Cortex of kidney (tissue), 1 donor: ENCODE measurements at places on chromosomes 13 and 19.

DNA sequence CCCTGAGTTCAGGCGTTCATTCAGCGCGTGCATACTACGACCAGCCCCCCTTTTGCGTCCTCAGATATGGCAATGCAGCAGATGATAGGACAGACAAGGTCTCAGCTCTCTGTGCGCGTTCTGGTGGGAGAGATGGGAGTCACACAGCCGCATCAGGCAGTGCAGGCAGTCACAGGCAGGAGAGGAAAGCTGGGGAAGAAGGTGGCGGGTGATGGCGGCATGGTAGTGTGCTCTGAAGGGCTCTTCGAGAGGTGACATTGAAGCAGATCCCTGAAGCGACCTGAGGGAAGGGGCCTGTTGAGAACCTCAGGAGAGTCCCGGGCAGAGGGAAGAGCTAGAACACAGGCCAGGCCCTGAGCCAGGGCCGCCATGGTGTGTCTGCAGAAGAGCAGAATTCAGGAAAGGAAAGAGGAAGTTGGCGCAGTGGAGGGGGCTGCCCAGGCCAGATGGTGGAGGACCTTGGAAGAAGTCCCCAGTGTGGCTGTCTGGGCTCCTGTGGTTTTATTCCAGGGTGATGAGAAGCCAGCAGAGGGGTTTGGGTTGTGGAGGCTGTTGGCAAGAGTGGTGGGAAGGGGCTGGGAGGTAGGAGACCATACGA lies 3.5 kb downstream of the USF2 start:
- DNase-seq: no peak

DNA sequence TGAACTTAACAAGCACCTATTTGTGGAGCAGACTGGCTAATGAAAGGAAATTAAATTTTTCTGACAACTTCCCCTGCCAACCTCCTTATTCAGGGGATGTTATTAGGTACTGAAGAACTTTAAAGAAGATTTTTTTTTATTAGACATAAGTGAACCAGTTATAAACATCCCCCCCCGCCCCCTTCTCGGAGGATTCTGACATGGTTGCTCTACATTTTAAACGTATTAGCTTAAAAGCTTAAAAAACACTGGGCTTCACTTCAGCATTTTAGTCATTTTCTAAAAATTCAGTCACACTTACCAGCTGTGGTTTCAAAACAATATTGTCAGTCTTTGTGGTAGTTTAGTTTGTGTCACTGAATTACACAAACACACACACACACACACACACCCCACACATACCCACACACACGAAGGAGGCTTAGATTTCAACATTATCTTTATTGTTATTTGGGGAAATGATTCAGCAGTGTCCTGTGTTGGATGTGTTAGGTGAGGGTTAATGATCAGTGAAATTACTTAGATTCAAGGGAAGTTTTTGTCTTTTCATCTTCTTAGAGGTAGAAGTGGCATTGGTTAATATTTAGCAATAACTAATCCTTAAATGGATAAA lies 145.7 kb downstream of the PCCA start:
- no peak for DNase-seq

- DNase-seq: no peak
These were observed 571 bp downstream of the ZNF302 start for GRCh38 chr19:34678085-34678412.

DNA sequence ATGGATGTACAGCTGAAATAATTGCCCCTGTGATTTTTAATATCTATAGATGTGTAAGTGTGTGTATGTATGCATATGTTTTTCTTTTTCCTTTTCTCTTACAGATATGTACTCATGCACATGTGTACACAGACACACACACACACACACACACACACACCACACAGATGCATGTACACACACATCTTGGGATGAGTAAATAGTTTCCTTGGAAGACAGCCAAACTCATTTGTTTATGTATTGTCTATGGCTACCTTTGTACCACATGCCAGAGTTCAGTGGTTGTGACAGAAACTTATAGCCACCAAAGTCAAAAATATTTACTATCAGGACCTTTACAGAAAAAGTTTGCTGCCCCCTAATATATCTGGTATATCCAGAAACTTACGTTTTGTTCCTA lies 192.6 kb downstream of the MAB21L1 start:
- no peak for DNase-seq

DNA sequence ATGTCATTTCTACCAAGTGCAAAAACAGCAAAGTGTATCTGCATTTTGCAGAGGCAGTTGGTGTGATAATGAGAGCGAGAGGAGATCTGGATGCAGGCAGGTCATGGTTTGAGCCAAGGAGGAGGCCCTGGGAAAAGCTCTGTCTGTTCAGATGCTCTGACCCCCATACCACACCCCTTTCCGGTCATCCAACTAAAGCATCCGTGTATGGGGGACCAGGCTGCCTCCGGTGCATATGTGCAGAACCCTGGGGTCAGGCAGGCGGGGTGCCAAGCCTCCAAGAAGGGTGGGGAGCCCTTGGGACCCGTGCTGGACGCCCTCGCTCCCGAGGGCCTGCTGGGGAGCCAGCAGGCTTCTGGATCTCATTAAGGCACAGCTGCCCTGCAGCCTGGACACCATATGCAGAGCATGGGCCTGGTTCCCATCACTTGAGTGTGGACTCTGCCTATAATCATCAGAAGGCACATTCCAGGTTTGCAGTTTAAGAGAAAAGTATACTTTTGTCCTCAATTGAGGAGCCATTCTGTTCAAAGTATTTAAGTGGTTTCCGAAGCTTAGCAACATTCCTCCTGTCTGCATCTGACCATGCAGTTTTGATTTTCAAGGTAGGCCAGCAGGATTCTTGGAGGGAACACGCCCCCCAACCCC lies 56.1 kb downstream of the ALOX5AP start:
- DNase-seq: no peak

DNA sequence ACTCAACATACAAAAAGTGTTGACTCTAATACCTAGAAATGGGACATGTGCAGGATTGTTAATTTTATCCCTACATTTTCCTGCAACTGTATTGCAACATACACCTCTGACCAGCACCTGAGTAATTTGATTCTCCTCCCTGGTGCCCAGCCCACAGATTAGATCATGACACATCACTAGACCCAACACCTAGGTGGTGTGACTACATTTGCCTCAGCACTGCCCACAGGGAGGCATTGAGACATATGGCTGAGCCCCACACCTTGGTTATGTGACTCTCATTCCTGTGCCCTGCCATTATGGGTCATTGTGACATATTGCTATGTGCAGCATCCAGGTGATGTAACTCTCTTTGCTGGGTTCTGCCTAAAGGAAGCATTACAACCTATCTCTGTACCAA lies 13.2 kb upstream of the ZNF254 start:
- DNase-seq: no peak

GRCh38 chr19:18194554-18195238 lies 1.7 kb downstream of the MPV17L2 start:
- no peak for DNase-seq

- no peak for DNase-seq
These were observed 20.3 kb upstream of the TPTE2 start for GRCh38 chr13:19581675-19582074.

DNA sequence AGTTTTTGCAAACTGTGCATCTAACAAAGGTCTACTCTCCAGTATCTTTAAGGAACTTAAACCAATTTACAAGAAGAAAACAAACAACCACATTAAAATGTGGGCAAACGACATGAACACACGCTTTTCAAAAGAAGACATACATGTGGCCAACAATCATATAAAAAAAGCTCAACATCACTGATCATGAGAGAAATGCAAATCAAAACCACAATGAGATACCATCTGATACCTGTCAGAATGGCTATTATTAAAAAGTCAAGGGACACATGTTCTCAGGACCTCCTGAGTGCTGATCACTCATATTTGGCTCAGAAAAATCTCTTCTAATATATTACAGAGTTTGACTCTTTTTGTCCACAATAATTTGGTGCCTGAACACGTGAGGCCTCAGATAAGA lies 14.2 kb upstream of the LILRB1 start:
- no peak for DNase-seq

GRCh38 chr13:31145417-31145816 lies 16.3 kb downstream of the HSPH1 start:
- DNase-seq: no peak

DNA sequence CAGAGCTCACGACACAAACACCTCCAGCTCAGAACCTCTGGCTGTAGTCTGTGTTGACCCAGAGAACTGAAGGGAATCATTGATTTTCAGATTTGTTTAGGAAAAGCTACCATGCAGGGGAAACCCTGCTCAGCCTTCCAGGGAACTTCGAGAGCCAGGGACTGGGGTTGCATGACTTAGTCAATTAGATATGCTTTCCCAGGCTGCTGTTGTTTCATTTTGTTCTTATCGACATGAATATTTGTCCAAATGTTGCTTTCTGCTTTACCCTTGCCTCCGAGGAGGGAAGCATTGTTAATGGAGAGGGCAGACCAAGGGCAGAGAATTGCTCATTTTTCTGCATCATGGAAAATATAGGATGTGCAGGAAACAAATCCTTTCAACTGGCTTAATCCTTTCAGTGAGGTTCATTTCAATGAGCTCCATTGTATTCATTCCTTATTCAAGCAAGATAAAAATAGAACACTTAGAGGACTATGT lies 82.5 kb downstream of the KLF5 start:
- DNase-seq: no peak

DNA sequence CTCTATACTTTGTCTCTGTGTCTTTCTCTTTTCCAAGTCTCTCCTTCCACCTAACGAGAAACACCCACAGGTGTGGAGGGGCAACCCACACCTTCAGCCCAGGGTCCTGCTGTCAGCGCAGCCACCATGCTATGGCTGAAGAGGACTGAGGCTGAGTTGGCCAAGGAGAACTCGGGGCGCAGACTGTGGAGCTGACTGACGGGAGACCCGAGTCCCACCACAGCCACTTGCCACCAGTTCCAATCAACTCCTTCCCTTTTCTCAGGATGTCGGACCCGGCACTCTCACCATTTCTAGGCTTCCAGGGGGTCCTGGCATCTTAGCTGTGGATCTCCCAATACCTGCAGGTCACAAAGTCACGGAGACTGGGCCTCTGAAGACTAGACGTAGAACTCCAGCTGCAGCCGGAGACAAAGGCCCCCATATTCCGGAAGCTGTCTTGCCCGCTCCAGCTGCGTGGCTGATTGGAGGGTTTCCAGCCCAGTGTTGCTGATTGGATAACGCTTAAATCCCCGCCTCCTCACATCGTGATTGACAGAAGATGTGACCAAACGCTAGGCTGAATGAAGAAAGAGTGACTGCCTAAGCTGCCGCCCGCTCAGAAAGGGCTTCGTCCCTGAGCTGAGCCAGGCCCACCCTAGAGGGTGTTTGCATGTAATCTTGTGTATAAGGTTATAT lies 63.6 kb downstream of the ZNF429 start:
- no peak for DNase-seq

GRCh38 chr13:75481176-75482069 lies 546 bp downstream of the TBC1D4 start:
- no peak for DNase-seq

- no peak for DNase-seq
These were observed 30.6 kb upstream of the IGSF23 start for GRCh38 chr19:44582581-44583265.

- no peak for DNase-seq
These were observed 31.6 kb upstream of the F7 start for GRCh38 chr13:113073942-113074341.

DNA sequence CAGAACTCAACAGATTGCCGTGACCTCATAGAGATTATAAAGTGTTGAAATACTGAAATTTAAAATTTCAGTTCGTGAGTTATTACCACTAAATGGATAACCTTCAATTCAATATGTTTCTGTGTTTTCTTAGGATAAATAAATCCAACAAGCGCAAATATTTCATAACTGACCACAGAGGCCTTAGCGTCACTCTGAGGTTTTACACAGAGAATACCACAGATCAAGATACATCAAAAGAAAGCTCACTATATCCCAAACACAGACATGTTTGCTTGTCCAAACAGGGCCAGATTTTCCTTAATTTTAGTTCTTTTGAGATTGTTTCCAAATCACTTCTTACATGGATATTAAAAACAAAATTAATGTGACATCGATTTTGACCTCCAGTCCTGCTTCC lies 235.8 kb downstream of the EFNB2 start:
- DNase-seq: no peak

DNA sequence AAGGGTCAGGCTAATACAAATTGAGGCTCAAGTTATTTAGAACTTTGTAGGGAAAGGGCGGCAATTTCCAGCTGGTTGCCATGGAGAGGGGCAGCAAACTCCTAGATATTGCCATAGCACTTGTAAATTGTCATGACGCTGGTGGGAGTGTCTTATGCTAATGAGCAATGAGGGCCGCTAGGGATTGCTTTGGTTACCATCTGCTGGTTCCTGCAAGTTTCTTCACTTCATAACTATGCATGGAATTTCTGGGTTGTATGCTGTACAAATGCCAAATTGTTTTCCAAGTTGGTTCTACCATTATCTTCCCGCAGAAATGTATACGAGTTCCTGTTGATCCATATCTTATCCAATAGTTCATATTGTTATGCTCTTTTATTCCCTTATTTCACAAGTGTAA lies 1339.4 kb downstream of the EFNB2 start:
- no peak for DNase-seq

GRCh38 chr13:80164462-80164861 lies 176.5 kb downstream of the SPRY2 start:
- DNase-seq: no peak

DNA sequence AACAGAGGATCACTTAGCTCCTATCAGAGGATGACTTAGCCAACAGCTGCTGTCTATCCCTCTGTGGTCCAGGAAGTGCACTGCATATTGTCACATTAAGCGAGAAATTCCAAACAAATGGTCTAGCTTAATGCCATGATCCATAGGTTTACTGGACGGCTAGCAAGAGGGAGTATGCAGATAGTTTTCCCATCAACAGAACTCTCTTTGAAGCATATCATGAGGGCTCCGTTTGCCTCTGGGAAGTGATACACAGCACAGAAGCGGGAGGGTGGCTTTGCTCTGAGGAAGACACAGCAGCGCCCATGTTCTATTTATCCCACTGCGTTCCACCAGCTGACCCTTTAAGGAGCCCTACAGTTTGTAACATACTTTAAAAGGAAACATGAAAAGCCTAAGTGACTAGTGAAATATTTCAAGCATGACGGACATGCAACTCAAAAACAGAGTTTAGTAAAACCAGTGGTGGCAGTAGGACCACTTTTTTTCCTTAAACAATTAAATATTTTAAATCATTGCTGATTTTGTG lies 52.7 kb downstream of the COL4A1 start:
- DNase-seq: no peak

- DNase-seq: no peak
These were observed 209.3 kb downstream of the LACC1 start for GRCh38 chr13:44088991-44089413.

DNA sequence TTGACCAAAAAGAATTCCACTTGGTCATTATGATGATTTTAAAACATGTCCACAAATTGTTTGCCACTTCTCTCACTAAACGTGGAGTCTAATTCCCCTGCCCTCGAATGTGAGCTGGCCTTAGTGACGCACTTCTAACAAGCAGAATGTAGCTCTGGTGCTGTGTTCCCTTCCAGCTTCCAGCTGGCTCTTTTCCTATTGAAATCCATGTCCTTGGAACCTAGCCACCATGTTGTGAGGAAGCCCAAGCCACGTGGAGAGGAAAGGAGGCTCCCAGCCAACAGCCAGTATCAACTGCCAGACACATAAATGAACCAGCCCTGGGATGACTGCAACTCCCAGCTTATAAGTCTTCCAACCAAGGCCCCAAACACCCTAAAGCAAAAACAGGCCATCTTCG lies 23.6 kb upstream of the CEBPA start:
- DNase-seq: no peak

GRCh38 chr19:27971071-27971470 lies 1241.9 kb downstream of the UQCRFS1 start:
- DNase-seq: no peak
